ENCODE measurements at places on chromosomes 6 and 20. TPM values are rescaled to one million over a fixed set of nuclear protein-coding genes. Genes with fewer than 3 reads are reported as not detected.

Gene LRRC1
- total RNA-seq = 69.2 TPM

Gene C20orf202
- total RNA-seq = 0.18 TPM

Gene BYSL
- 8.8 TPM for total RNA-seq

Gene PRPH2
- total RNA-seq = 0.67 TPM

DNA sequence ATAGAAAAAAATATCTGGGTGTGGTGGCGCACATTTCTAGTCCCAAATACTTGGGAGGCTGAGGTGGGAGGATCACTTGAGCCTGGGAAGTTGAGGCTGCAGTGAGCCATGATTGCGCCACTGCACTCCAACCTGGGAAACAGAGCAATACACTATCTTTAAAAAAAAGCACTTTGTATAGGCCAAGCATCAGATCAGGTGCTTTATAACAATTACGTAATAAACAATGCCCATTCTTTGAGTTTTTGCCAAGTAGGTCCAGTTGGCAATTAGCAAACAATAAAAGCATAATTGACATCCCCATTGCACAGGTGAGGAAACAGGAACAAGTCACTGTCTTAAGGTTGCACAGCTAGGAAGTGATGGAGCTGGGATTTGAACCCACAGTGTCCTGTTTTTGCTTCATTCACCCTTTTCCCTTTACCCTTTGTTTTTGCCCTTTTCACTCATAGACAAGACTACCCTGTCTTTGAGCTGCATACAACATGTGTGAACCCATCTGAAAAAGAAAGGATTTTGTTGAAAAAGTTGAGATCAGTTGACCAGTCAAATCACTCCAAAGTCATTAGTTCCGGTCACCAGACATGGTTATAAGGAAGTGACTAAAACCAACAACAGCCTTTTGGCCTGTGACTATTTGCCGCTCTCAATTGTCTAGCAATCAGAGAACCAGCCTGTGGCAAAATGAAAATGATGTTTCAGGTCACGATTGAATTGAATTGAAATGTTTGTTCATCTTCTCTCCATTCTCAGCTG, 303.6 kb downstream of the TFAP2C start:
- no peak for DNase-seq

DNA sequence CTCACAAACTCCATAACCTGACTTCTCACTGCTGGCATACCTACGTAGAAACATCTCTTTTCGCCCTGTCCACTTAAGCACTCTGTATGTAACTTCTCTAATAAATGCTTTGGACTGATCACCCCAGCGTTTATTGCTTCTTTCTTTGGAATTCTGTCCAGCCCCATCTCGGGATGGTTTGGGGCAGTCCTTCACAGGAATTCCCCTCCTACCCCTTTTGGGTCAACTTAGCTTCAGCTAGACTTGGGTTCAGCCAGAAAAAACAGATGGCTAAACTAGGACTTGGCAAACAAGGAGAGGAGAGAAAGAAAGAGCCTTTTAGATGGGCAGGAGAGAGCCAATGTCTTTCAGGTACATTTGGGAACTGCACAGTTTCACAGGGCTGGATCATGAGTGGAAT, 3.9 kb upstream of the LTV1 start:
- no peak for DNase-seq

GRCh38 chr20:33821270-33821836, 10.2 kb downstream of the CHMP4B start:
- no peak for DNase-seq

- DNase-seq = no peak
Observed at GRCh38 chr20:57790176-57790575, 80.4 kb upstream of the PMEPA1 start.

GRCh38 chr6:139868576-139868975, 494.1 kb upstream of the CITED2 start:
- no peak for DNase-seq

GRCh38 chr6:22570185-22570551, 802 bp downstream of the HDGFL1 start:
- no peak for DNase-seq
